Heart left ventricle (tissue), 16 donors: ENCODE measurements at places on chromosomes 2 and 18. TPM values are rescaled to one million over a fixed set of nuclear protein-coding genes. Genes with fewer than 3 reads are reported as not detected.

GRCh38 chr2:216104691-216105090 lies 4.5 kb upstream of the XRCC5 start:
- DNase-seq, result no peak

GRCh38 chr2:2591542-2591940 lies 260.5 kb upstream of the MYT1L start:
- DNase-seq, result no peak

DNA sequence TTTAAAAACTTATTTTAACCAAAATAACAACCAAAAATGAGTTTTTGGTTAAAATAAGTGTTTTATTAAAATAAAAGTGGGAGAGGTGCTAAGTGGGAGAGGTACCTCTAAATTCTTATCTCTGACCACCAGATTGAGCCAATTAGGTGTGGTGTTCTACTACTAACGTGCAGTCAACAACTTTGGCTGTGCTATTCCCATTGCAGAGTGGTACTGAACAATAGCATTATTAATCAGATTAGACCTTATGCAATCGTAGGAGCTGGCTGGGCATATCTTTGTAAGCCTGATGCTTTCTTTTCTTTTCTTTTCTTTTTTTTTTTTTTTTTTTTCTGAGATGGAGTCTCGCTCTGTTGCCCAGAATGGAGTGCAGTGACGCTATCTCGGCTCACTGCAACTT lies 38.9 kb downstream of the RAB27B start:
- DNase-seq, result no peak

Gene EMILIN2
- 26.4 TPM for total RNA-seq
